ENCODE measurements at places on chromosomes 11 and 22.

DNA sequence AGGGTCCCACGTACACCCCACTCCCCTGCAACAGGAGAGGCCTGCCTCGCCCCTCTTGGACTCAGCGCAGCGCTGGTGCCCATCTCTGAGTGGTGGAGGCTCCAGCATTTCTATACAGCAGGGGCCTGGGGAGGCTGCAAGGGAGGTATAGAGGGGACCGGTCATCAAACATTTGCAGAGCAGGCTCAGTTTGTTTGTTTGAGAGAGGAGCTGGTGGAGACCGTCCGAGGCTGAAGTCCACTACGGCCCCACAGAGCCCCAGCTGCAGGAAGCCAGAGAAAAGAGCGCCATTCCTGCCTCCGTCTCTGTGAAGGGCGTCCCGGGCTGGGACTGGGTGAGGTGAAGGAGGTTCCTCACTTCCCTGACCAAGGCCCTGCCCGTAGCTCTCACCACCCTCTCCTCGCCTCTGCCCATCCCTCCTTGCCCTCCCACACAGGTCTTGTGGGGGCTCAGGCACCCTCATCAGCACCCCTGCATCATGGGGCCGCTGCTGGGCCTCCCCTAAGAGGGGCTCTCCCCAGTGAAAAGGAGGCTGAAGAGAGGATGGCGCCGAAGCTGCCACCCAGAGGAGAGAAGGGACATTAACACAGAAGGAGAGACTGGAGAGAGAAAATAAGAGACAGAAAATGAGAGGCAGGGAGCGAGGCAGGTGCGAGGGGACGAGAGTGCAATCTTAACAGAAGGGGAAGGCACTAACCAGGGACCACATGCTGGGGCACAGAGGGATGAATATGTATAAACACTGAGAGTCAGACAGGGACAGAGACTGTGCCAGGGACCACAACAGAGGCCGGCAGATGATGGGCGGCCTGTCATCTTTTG is 24.5 kb downstream of the RPUSD4 start:
- DNase-seq, result no peak

- DNase-seq, result no peak
Observed at GRCh38 chr11:116278076-116278475, 494.7 kb downstream of the BUD13 start.

- DNase-seq, result no peak
Observed at GRCh38 chr11:10023212-10023611, 270.8 kb downstream of the SBF2 start.

DNA sequence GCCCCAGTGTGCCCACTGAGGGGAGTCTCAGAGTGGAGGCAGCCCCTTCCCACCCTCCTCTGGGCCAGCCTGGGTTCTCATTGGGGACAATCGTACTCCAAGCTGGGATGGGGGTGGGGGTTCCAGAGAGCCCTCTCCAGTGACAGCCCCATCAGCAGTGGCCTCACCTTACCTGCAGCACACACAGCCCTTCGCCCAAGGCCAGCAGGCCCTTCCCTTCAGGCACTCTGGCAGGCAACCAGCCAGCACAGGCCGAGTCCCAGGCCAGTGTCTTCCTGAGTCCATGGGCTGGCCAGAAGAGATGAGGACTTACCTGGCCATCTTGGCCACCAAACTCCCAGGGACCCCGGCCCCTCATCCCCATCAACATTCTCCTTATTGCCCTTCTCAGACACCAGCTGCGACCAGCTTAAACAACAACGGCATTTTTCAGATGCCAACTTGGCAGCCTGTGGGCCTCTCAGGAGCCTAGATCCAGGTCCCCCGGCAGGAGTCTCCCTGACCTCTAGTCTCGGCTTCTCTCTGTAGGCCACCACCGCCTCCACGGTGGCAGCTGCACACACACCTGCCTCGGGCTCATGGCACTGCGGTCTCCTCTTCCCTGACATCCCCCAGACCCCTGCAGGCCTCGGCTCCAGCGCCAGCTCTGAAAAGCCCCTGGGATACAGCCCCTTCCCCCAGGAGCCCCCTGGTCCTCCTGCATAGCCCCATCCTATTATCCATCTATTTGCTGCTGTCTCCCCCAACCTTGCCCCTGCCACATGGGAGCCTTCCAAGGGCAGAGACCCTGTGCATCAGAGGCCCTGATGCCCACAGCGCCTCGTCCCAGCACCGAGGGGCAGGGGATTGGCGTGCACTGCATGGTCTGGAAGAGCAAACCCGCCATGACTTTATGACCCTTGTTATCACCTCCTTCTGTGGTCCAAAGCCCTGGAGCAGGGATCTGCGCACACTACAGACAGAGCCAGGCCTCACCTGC is 111.2 kb upstream of the FGF3 start:
- DNase-seq, result no peak

- DNase-seq, result no peak
Observed at GRCh38 chr11:17571431-17572358, 24.6 kb downstream of the OTOG start.

DNA sequence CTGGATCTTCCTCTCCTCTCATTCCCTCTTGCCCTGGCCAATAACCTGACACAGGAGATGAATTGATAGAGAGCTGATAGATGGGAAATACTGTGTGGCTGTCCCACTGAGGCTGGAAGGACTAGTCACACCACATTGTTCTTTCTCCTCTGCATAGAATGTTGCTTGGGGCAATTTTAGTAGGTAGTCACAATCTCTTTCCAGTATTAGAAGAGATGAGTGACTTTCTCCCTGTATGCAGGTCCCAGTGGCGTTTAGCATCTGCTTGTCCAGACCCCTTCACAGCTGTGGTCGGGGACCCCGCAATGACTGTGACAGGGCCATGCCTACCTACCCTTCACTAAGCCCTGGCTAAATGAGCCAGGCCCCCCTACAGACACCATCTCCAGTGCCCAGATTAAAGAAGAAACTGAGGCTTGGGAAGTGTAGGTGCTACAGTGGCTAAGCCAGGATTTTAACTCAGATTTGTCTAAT is 24.0 kb upstream of the P2RY2 start:
- DNase-seq, result no peak

Data from activated CD4-positive, alpha-beta T cell treated with anti-CD3 and anti-CD28 coated beads, Interleukin-2, amount 50 U/mL, for 1 hour (primary cell).